Stimulated activated CD8-positive, alpha-beta memory T cell treated with anti-CD3 and anti-CD28 coated beads, Interleukin-7, amount 100 ng/mL, for 48 hours (primary cell): ENCODE measurements at places on chromosomes 11 and 22.

DNA sequence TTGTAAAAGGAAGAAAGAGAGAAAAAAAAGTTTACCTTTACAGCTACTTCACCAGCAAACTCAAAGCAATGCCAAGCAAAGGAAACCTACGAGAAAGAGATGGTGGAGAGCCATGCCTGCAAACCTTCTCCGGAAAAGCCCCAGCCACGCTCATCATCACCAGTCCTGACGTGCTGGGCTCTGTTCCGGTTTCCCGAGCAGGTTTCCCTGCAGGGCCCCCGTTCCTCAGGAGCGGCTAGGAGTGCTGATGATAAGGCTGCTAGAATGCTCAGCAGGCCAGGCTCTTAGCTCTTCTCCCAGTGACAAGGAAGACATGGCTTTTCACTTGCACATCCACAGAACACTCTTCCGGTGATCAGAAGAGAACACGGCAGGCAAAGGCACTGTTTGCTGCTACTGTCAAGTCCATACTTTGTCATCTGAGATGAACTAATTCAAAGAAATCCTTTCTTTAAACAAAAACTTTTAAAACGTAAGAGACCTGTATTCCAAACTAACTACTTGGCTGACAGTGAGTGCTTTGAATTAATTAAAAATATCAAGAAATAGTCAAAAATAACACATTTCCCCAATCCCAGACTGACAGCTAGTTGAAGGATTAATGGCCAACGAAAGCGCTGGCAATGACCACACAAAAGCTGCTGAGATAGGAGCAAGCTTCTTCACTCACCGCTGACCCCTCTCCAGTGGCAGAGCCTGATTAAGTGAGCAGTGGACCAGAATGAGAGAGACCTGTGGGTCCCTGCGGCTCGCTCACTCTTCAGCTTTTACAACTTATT, 35.8 kb downstream of the DUSP8 start:
- no peak for DNase-seq

- no peak for DNase-seq
These were observed 121.7 kb downstream of the MIAT start for GRCh38 chr22:26779108-26779507.

DNA sequence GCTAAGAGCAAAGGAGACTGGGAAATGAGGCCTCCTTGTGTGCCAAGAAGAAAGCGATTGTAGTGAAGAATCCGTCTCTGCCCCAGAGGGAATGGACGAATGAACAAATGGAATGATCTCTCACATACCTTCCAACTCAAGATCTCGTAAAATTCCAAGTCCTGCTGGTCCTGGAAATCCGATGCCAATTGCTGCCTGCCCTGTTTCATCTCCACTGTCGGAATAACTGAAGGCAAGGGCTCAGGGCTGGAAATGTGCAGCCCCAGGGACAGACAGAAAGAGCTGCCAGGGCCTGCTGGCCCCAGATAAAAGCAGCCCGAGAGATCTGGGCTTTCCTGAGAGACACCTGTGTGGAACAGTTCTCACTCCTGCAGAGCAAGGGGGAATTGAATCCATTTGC, 120.9 kb downstream of the MN1 start:
- DNase-seq = no peak

- no peak for DNase-seq
These were observed 168.9 kb upstream of the TBCEL start for GRCh38 chr11:120854988-120855387.

DNA sequence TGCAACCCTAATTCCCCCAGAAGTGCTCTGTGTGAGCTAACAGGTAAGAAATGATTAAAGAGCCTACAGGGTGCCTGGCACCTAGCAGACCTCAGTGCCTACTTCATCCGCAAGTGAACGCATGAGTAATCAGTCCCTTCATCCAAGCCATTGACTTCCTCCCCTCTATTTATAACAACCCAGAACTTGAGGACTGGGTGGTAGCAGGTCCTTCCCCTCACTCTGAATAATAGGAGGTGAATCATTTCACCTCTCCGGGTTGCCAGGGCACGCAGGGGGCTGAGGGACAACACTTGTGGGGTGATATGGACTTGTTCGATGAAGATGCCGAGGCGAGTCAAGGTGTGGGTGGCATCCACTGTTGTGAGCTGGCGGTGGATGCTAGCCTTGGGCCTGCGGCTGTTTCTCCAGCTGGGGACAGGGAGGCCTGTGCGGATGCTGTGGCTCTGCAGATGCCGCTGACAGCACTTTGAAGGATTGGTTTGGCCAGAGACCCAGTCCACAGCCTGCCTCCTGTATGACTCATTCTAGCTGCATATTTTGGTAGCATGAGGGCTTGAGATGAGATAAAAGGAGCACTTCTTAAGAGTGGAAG, 11.7 kb upstream of the SORL1-AS1 start:
- peak; percentile 75 for DNase-seq

GRCh38 chr22:48829908-48830307, 997.8 kb downstream of the BRD1 start:
- DNase-seq = no peak

GRCh38 chr22:38607680-38608079, 37.7 kb upstream of the DMC1 start:
- DNase-seq = no peak

- no peak for DNase-seq
These were observed 55.6 kb downstream of the ARFGAP3 start for GRCh38 chr22:42801252-42802080.

DNA sequence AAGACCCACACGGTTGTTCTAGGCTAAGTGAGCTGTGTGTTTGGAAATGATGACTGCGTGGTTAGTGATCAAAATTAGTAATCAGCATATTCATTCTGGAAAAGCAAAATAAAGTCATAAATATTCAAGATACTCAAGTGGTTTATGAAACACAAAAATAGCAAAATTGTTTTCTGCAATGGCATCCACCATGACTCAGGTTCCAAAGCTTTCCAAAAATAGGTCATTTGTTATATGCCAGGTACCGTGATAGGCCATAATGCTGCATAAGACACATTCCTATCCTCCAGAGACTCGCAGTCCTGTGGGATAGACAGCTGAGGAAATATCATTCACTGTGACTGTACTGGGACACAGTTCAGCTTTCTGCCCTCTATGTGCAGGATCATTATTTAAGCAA, 2.4 kb upstream of the ATL3 start:
- DNase-seq = no peak

DNA sequence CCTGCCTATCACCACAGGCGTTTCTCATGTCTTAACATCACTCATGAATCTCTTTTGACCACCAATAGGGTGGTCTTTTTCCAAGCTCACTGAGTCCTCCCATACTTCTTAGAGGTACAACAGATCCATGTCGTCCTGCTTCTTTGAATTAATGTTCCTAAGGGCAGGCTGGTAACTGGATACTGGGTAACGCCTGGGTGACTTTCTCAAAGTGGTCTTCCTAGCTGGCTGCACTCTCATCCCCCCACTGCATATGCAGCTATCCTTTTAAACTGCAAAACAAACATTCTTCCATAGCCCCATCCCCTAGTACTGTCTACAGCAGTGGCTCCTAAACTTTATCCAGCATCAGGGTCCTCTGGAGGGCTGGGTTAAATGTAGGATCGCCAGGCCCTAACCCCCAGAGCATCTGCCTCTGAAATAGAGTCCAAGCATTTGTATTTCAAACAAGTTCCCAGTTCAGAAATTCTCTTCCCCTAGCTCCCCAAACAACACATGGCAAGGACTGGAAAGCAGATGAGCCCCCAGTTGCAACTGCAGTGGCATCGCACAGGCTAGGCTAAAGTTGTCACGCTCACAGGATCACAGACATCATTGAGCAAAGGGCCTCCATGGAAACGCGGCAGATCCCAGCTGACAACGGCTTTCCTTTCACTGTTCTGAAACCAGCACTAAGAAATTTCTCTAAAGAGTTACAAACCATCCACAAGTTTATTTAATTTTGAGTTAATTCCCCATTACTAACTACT, 204.9 kb downstream of the LARGE1 start:
- DNase-seq = no peak

DNA sequence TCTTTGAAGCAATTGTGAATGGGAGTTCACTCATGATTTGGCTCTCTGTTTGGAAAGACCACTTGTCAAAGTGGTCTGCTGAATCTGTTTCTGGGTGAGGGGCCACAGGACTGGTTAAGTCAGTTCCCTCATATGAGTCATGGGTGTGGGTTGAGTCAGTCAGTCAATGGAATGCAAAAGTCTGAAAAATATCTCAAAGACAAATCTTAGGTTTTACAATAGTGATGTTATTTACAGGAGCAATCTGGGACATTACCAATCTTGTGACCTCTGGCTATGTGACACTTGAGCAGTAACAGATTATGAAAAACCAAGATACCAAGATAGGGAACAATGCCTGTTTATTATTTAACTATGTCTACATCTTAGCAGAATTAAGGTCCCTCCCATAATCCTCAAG, 311.6 kb downstream of the AASDHPPT start:
- no peak for DNase-seq

DNA sequence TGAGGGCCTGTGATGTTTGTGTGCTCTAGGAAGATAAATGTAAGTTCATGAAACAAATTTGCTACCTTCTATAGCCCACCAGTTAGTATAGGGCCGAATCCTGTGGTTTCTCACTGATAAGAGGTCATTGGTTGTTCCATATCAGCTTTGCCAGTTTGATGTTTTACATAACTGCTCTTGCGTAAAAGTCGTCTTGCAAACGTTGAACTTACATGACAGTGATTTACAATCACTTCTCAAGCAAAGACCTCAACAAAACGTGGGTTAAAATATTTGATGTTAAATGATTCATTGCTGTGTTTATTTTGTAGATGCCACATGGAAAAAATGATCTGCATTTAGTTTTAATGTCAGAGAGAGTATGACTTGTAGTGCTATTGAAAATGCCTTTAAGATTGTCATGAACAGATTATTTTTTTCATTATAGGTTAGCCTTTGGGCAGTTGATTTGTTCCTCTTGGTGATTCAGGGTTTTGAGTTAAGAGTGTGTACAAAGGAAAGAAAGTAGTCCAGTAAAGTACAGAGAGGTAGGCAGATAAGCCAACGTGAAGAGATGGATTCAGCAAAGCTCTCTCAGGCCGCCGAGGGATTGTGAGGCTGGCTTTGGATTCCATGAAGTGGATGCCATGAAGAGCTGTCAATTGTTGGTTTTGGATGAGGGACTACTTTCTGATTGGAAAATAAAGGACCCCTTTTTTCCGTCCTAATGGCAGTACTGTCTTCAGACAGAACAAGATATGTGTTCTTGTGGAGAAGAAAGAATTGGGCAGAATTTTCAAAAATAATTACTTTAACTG, 2.6 kb downstream of the EWSR1 start:
- no peak for DNase-seq

- DNase-seq = no peak
These were observed 9.2 kb downstream of the CCDC73 start for GRCh38 chr11:32785262-32785661.

- no peak for DNase-seq
These were observed 39.6 kb downstream of the BUD13 start for GRCh38 chr11:116733043-116733755.

- DNase-seq = no peak
These were observed 272.3 kb downstream of the GUCY1A2 start for GRCh38 chr11:106745941-106746340.

DNA sequence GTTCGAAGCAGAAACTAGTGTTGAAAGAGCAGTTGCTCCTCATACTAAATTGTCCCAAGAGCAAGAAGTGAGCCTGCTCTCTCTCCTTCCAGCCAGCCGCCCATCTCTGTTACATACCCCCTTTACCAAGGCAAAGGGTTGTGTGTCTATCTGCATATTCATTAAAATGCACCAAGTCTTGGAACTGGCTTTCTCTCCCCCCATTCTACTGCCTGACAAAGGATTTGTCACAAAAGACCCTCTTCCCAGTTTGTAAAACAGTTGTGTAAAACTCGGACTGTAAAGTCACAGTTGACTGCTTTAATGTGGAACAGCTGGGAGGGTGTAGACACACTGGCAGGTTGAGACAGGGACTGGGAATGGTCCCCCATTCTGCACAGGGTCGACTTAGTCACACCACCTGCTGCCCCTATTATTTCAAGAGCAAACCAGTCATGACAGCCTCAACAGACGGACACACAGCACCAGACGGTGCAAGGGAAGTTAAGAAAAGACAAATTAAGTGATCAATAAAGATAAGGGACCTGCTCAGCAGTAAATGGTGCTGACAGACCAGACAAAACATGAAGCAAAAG, 60.0 kb upstream of the HTATIP2 start:
- DNase-seq = no peak

GRCh38 chr22:49588739-49589138, 238.9 kb downstream of the BRD1 start:
- no peak for DNase-seq

GRCh38 chr11:111006227-111006626, 239.3 kb upstream of the POU2AF2 start:
- DNase-seq = no peak
